ENCODE measurements at places on chromosomes 7 and 10. TPM values are rescaled to one million over a fixed set of nuclear protein-coding genes. Genes with fewer than 3 reads are reported as not detected.

The TMEM139 gene
- total RNA-seq: 0.91 TPM

The CYP2C8 gene
- 2.5 TPM for total RNA-seq

The FAM13C gene
- total RNA-seq: 2.9 TPM

- peaks cover 19% of the 10 kb centered on the region for H3K36me3 ChIP-seq
- no peak for DNase-seq
- no peak overlapping the region for H3K27ac ChIP-seq
- H3K4me3 ChIP-seq: no peak overlapping the region
Observed at GRCh38 chr10:11236234-11236633, 218.6 kb downstream of the CELF2 start.

- no peaks in the 10 kb centered on the region for H3K27me3 ChIP-seq
- no peak for DNase-seq
- peaks cover 8% of the 10 kb centered on the region for H3K4me1 ChIP-seq
Observed at GRCh38 chr10:118145256-118145655, 98.5 kb upstream of the RAB11FIP2 start.

DNA sequence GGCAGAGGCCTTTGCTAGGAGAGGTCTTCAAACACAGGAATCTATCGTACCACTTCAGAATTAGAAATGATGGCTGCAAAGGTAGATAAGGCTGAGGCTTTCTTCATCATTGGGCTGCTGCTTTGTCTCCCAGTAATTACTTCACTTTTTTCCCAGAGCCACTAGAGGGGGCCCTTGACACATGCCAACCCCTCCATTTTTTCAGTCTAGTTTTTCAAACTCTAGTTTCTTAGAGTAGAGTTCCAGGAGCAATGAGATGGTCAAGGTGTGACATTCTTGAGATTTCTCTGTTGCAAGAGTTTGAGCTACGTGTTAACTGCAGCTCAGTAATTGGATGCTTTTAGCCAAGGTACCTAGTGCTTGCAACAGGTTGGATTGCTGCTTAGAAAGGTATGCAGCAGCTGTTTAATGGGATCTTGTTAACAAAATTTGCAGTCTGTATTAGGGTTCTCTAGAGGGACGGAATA, 33.8 kb upstream of the RBM20 start:
- H3K27ac ChIP-seq: no peak overlapping the region
- peak; percentile 58 for DNase-seq
- no peaks in the 10 kb centered on the region for H3K27me3 ChIP-seq
- no peak overlapping the region for H3K4me3 ChIP-seq

DNA sequence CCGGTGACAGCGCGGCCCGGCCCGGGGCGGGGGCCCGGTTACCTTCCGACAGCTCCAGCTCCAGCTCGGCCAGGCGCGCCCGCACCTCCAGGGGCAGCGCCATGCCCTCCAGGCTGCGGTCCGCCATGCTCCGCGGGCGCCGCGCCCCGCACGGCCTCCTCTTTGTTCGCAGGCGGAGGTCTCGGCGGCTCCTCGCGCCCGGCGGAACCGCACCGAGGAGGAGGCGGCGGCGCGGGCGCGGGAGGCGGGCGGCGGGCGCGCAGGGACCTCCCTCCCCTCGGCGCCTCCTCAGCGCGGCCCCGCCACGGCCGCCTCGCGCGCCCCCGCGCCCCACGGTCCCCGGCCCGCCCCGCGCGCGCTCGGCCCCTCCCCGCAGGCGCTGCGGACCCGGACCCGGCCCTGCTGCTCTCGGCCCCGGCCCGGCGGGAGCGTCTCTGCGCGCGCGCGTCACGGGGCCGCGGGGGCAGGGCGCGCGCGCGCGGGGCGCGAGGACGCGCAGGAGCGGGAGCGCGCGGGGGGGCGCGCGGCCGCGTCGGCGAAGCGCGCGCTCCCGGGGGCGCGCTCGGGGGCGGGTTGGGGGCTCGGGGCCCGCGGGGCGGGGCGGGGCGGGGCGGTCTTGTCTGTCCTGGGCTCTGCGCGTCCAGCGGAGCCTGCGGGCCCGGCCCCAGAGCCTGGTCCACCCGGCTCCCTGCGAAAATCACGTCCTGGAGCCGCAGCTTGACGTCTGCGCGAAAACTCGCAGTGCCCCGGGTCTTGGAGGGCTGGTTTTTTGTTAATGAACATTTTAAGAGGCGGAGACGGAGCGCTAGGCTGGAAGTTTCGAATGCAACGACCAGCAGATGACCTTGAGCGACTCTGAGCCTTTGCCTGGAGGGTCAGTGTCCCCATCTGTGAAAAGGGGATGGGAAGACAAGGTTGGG, at the start of gene DIP2C:
DIP2C (minus strand) TSS at position 217 of the 920 bp plus-strand sequence; CDS start at position 127, 90 bp downstream.
- H3K4me3 ChIP-seq: peak within 1 kb of the TSS; percentile 93
- peaks cover 16% of the 10 kb centered on the region for H3K27me3 ChIP-seq
- DNase-seq: peak; percentile 63
- H3K27ac ChIP-seq: peak within 1 kb of the TSS; percentile 57
- peaks cover 44% of the 10 kb centered on the region for H3K4me1 ChIP-seq

- no peaks in the 10 kb centered on the region for H3K27me3 ChIP-seq
- DNase-seq: no peak
- H3K36me3 ChIP-seq: no peaks in the 10 kb centered on the region
- H3K4me1 ChIP-seq: no peaks in the 10 kb centered on the region
Observed at GRCh38 chr7:102044641-102044983, 227.2 kb downstream of the CUX1 start.

DNA sequence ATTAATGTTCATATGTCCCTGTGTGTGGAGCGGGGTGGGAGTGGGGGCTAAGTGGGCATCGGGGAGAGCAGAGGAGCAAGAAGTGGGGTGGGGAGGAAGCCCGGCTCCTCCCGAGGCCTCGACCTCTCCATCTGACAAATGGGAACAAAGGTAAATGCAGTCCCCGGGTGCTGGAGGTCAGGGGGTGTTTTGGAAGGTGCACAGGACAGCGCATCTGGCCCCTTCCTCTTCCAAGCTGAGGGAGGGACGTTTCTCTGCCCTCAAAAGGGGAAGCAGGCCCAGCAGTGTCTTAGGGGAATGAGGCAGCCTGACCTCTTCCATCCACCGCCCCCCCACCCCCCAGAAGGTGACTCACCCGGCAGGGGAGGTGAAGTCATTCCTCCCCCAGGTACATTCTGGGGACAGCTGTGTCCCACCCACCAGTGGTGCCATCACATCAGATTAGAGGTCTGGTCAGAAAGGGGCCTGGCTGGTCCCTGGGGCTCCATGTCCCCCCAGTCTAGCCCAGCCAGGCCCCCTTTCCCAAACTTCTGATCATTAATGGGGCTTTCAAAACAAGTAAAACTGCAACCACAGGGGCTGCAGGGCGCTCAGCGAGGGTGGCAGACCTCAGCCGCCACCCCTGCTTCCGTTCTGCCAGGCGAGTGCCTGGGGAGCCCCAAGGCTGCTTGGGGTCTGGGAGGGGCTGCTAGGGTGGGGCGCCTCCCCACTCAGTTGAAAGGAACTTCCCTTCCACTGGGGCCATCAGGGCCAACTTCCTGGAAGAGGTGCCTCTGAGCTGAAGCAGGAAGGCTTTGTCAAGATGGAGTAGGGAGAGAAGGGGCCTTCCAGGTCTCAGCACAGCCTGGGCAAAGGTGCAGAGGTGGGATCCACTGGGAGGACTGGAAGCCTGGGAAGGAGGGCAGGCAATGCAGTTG, 10.8 kb downstream of the LFNG start:
- peak overlapping the region; percentile 6 for H3K27ac ChIP-seq
- H3K36me3 ChIP-seq: peaks cover 4% of the 10 kb centered on the region
- no peaks in the 10 kb centered on the region for H3K27me3 ChIP-seq
- peaks cover 19% of the 10 kb centered on the region for H3K4me1 ChIP-seq

DNA sequence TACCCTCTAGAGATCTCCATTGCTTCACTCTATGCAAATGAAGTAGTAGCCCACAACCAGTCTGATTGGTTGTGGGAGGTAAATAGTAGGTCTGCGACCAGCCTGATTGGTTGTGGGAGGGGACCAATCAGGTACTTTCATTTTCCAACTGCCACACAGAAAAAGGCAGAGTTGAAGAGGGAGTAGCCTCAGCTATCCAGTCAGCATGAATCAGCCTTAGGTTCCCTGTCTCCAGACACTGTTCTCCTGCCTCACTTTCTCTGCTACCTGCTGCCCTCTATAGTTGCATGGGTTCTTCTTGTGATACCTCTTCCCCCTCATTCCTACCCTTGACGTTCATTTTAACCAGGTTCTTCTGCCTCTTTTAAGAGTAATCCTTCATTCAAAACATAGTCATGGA, 114.5 kb upstream of the LYZL1 start:
- no peak overlapping the region for H3K27ac ChIP-seq
- H3K36me3 ChIP-seq: peaks cover 6% of the 10 kb centered on the region
- H3K27me3 ChIP-seq: no peaks in the 10 kb centered on the region
- no peak overlapping the region for H3K4me3 ChIP-seq
- no peak for DNase-seq

DNA sequence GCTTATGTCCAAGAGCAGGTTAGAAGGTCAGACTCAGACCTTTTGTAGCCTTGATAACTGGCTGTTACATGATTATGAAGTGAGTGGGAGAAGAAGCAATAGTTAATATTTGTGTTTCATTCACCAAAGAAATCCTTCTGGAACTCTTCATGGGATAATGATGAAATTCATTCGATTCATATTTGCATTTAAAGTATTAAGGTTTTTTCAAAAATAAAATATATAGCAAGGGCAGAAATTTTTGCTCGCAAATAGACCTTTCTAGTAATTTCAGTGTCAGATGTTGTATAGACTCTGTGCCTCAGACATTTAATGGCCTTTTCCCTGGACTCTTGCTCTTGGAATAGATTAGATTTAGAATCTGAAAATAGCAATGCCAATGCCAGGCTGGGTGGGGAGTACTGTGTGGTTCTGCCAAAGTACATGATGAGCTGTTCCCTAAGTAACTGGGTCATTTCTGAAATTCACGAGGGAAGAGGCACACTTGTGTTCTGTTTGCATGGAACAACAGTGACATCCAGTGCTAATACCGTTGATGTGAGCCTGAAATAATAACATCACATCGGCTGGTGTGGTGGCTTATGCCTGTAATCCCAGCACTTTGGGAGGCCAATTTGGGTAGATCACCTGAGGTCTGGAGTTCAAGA, 119.2 kb downstream of the MBL2 start:
- no peaks in the 10 kb centered on the region for H3K27me3 ChIP-seq
- no peaks in the 10 kb centered on the region for H3K4me1 ChIP-seq
- H3K36me3 ChIP-seq: no peaks in the 10 kb centered on the region
- no peak overlapping the region for H3K4me3 ChIP-seq
- H3K27ac ChIP-seq: no peak overlapping the region
- no peak for DNase-seq

GRCh38 chr10:4755286-4755989, 70.6 kb upstream of the AKR1E2 start:
- DNase-seq: no peak
- H3K36me3 ChIP-seq: no peaks in the 10 kb centered on the region
- H3K27ac ChIP-seq: no peak overlapping the region
- no peak overlapping the region for H3K4me3 ChIP-seq
- no peaks in the 10 kb centered on the region for H3K4me1 ChIP-seq

- no peak overlapping the region for H3K4me3 ChIP-seq
- peaks cover 8% of the 10 kb centered on the region for H3K4me1 ChIP-seq
- no peak for DNase-seq
- H3K36me3 ChIP-seq: no peaks in the 10 kb centered on the region
Observed at GRCh38 chr10:48493083-48493871, 111.6 kb downstream of the ARHGAP22 start.

DNA sequence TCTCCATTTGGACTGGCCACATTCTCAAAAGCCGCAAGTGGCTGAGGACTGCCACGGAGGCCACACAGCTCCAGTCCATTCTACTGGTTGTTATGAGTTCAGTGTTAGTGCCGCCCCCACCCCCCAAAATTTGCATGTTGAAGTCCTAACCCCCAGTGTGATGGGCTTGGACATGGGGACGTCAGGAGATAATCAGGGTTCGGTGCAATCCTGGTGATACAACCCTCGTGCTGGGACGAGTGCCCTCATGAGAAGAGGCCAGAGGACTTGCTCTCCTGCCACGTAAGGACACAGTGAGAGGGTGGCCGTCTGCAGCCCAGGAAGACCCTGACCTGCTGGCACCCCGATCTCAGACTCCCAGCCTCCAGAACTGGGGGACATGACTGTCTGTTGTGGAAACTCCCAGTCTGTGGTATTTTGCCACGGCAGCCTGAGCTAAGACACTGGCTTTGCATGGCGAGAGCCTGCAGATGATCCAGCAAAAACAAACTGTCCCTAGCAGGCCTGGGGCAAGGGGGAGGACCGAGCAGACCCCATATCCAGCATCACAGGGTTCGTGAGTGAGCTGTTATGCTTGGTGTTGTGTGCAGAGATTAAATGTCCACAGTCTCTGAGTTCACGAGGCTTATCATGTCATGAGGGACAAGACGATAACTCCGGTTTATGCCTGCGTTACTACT, 41.5 kb upstream of the INSIG1 start:
- H3K4me3 ChIP-seq: no peak overlapping the region
- H3K4me1 ChIP-seq: peaks cover 3% of the 10 kb centered on the region
- no peaks in the 10 kb centered on the region for H3K27me3 ChIP-seq
- H3K27ac ChIP-seq: no peak overlapping the region
- no peaks in the 10 kb centered on the region for H3K36me3 ChIP-seq

GRCh38 chr10:71125749-71126107, 86.6 kb upstream of the UNC5B start:
- DNase-seq: no peak
- H3K27ac ChIP-seq: peak overlapping the region; percentile 72
- H3K4me1 ChIP-seq: peaks cover 17% of the 10 kb centered on the region
- H3K27me3 ChIP-seq: peaks cover 30% of the 10 kb centered on the region
- H3K36me3 ChIP-seq: peaks cover 5% of the 10 kb centered on the region

DNA sequence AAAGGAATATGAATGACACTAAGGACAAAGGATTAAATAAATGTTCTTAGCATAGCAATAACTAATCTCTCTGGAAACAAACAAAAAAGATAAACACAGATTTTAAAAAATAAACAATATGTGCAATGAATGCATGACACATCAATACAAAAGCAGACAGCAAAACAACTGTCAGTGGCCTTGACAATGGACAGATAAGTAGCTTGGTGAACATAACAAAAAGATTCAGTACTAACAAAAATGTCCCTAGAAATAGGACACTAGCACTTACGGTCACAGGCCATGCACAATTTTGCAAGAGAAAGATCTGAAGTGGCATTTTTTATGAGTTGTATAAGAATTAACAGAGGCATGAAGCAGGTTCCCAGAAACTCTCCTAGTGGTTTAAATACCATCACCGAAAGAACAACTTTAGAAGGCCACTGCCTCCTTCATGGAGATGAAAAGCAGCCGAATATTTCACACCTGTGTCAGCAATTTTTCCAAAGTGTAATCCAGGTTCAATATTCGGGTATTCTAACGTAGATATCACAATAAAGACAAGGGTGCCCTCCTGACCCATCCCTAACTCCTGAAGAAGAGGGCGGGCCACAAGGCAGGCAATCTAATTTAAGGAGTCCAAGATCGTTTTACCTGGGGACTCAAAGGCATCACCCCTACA, 231.3 kb upstream of the MKLN1 start:
- H3K27ac ChIP-seq: no peak overlapping the region
- H3K4me3 ChIP-seq: no peak overlapping the region
- peaks cover 2% of the 10 kb centered on the region for H3K27me3 ChIP-seq
- no peaks in the 10 kb centered on the region for H3K36me3 ChIP-seq
- DNase-seq: no peak
- H3K4me1 ChIP-seq: no peaks in the 10 kb centered on the region
